T-helper 2 cell (primary cell): ENCODE measurements at places on chromosomes 16 and 17.

GRCh38 chr16:74700438-74701225 is at the start of gene MLKL:
TSS of gene MLKL (minus strand) at chr16:74700862. CDS start at chr16:74695757, 5,105 bp downstream.
- peak; percentile 34 for DNase-seq

DNA sequence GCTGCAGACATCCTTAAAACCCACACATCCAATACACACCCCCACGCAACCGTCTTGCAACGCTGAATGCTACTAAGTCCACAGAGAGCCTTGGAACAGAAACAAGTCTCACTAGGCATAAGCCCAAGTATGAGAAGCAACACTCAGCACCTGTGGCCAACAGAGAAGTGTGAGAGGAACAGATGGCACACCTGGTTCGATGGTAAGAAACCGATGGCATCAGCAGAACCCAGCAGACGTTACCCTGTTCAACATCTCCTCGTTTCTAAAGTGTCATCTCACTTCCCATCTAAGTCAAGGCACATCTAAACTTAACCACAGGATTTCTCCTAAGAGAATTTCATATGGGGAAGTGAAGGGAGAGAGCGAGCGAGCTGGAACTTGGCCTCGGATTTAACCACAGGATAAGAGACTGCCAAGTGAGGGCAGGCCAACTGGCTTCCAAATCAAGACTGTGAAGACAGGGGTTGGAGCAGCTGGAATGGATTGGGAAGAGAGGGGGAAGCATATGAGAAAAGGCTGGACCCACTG is 41.0 kb downstream of the NXPH3 start:
- DNase-seq: no peak

DNA sequence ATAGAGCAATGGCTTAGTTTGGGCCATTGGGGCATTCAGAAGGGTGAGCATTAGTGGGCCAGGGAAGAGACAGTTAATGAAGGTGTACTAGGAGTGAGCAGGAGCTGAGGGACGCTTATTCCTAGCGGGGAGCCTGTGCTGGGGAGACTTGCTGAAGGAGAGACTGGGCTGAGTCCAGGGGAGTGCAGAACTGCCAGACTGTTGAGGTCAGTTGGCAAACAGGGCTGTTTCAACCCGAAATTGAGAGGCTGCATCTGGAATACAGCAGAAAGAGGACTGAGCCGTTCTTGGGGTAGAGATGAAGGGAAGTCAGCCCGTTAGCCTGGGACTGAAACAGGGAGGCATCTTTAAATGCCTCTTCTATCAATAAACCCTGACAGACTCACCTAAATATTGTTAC is 33.2 kb downstream of the MAP2K6 start:
- no peak for DNase-seq

GRCh38 chr17:51152766-51153209 is 571 bp upstream of the NME1 start:
- DNase-seq: no peak

- DNase-seq: no peak
Observed at GRCh38 chr17:56436142-56436541, 157.4 kb upstream of the NOG start.

DNA sequence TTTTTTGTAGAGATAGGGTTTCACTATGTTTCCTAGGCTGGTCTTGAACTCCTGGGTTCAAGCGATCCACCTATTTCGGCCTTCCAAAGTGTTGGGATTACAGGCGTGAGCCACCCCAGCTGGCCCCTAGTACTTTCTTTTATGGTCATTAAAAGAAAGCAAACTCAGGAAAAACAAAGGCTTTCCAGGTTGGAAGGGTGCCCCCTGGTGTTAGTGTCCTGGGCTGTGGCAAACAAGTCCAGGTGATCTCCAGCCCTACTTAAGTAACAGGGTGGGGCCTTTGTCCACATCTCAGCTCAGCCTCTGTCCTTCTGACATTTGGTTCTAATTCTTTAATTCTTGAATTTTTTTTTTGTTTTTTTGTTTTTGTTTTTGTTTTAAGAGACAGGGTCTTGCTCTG is 6.9 kb downstream of the IGFBP4 start:
- no peak for DNase-seq

DNA sequence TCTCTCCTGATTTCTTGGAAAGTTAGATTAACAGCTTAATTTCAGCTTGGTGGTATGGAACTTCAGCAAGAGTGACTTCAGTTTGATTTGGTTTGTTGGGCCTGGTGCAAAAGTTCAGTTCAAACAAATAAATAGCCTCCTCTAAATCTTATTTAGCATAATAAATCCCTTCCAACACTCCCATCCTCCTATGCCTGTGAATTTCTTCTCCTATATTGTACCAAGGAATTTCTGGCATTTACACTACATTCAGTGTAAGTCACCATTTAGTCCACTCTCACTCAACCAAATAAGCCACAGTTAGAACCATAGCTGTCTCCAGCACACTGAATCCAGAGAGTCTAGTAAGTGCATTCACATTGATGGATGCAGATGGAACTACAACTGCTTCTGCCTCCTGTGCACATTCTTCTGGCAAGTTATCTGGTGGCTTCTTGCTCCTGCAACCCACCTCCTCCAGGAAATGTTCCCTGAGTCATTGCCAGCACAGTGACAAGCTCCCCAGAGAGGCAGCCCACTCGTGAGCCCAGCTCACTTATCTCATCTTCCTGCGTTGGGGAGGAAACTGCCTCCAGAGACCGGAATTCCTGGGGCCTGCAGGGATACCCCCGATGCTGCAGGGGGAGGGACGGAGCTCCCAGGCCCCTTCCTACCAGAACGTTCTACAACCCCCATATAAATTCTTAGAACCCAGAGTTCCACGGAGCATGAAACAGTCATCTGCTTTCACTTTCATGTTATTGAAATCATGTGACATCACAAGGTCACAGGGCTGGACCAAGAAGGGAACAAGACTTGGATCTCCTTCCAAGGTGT is 318.3 kb downstream of the PHKB start:
- DNase-seq: peak; percentile 57

- DNase-seq: no peak
Observed at GRCh38 chr16:15038689-15039088, 17.2 kb downstream of the NTAN1 start.

DNA sequence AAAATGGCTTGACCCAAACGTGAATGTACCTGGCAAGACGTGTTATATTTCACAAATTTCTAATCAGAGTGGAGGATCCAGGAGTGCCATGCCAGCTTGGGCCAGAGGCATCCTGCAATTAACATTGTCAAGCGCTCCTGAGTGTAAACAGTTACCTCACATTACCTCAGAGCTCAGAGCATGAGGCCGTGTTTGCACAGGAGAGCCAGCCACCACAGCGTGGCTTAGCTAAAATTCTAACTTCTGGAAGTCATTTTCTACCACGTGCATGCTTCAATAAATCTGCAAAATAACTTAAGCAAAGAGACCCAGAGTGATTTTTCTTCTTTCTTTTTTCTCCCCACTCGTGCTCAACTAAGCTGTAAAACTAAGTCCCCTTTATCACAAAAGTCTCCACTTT is 769.0 kb downstream of the KCNJ2 start:
- no peak for DNase-seq

DNA sequence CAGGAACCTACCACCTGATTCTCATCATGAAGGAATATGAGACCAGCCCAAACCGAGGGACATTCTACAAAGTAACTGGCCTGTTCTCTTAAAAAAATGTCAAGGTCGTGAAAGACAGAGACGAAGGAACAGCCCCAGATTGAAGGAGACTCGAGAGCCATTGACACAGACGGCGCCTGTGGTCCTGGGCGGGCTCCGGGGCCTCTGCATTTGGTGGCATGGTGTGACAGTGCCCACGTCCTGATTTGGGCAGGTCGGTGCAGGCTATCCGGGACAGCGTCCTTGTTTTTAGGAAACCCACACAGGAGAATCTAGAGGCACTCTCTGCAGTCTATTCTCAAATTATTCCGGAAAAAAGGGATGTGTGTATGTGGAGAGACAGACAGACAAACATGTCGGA is 64.1 kb downstream of the ADCY9 start:
- DNase-seq: no peak

GRCh38 chr17:52026075-52026474 is 132.4 kb downstream of the CA10 start:
- no peak for DNase-seq

- no peak for DNase-seq
Observed at GRCh38 chr17:55304171-55304859, 39.6 kb downstream of the HLF start.

- DNase-seq: no peak
Observed at GRCh38 chr17:33725675-33726271, 432.7 kb upstream of the ASIC2 start.

DNA sequence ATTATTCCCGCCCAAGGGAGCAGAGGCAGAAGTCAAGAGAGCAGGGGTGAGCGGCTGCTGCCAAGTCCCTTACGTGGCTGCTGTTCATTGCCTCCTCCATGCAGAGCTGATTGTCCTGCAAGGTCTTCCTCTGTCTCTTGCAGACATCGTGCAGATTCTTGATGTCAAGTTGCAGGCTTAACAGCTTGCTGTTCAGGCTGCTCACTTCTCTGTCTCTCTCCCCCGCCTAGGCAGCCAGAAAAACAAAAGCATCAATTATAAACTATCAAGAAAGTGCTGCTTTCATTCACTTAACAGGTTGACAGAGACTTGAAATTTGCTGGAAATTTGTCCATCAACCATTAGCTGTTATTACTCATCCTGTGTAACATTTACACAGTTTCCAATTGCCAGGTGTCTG is 7.3 kb downstream of the PMFBP1 start:
- DNase-seq: no peak

GRCh38 chr17:79840269-79840988 is 1.2 kb upstream of the CBX4 start:
- no peak for DNase-seq

DNA sequence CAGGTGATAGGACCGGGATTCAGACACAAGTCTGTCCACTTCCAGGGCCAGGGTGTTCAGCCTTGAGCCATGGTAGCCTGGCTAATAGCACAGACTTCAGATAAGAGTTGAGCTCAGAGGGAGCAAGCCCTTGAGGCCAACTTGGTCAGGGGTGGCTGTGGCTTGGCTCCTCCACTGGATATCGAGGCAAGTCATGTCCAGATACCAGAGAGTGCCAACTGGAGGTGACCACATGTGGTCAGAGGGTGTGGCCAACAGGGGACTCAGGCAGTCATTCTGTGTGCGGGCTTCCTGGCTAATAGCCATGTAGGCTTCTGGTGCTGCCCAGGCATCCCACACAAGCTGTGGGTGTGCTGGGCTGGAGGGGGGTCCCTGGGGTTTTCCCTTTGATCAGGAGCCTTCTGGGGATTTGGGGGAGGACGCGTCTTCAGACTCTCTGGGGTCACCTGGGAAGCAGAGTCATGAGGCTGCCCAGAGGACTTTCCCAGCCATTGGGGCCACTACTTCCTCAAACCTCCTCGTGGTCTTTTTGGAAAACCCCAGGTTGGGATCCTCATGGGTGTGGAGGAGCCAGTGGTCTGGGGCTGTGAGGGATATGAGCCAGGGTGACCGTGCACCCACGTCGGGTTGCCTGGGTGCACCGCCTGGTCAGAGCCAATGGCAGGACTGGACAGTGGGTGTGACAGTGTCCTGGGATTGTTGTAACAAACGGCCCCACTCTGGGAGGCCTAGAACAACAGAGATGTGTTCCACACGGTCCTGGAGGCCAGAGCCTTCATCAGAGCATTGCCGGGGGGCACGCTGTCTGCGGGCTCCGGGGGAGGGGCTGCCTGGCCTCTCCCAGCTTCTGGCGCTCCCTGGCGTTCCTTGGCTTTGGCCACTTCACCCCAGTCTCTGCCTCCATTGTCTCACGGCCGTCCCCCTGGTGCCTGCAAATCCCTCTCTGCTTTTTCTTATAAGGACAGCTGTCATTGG is 25.0 kb downstream of the COX4I1 start:
- DNase-seq: no peak

- peak; percentile 23 for DNase-seq
Observed at GRCh38 chr17:9987779-9988585, 82.9 kb upstream of the RCVRN start.

DNA sequence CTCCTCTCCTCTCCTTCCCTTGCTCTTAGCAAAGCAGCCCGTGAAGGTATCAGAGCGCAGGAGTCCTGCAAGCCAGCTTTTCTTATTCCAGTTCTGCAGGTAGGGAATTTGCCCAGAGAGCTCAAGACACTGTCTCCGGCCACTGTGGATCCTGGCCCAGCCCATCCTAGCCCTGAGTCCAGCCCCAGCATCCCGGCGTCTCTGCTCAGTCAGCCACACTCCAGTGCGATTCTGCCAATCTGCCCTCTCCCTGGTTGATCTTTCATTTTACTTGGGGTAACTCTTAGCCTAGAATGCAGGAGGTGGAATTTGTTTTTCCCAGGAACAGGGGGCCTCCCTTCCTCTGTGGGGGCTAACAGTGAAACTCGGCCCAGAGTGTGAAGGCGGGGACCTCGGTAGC is 176.9 kb upstream of the GSE1 start:
- no peak for DNase-seq

- no peak for DNase-seq
Observed at GRCh38 chr17:79156463-79157095, 82.0 kb downstream of the ENGASE start.

DNA sequence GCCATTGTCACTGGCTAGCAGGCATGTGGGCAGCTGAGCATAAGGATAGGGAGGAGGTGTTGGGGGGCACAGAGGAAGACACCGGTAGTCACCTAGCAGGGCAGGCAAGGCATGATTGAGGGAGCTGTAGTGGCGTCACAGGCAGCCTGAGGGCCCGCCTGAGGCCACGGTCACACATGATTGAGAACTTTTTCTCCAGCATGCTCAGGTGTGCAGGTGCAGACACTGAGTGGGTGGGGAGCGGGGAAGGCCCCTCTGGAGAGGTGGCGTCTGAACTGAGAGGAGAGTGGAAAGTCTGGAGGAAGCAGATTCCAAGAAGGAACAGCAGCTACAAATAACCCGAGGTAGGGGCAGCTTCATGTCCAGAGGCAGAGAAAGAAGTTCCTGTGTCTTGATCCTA is 10.9 kb upstream of the ARMC7 start:
- no peak for DNase-seq

- DNase-seq: no peak
Observed at GRCh38 chr16:78435260-78435659, 335.8 kb downstream of the WWOX start.

- DNase-seq: no peak
Observed at GRCh38 chr17:76333673-76334505, 19.8 kb downstream of the PRPSAP1 start.

DNA sequence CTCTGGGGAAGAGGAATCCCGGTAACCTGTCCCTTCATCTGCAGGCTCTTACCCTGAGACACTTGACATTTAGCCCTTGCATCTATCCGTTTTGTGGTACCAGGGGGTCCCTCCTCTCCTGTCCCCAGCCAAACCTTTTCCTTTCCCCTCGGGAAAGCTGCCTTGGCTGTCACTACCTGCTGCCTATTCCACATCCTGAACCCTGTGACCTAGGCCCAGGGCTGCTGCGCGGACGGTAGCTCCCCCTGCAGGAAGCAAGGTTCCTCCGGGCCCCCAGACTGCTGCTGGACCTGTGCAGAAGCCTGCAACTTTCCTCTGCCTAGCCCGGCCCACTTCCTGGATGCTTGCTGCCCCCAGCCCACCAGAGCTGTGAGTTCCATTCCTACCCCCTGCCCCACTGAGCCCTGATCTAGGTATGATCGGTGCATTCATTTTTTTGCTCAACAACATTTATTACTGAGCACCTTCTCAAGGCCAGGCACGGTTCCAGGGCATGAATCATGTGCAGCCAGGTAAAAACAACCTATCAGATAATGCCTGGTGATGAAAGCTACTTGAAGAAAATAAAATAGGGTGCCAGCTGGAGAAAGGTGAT is 10.5 kb upstream of the ALDOA start:
- no peak for DNase-seq
